Activated T-helper 1 cell treated with anti-CD3 and anti-CD28 coated beads, Interleukin-12 subunit alpha, Interleukin-12 subunit beta, Interleukin-2, Interleukin-4 antibody, amounts not matched to agents 30 ng/mL and 10 ng/mL and 1 ng/mL, durations not matched to agents 14 hours and 24 hours and 36 hours (primary cell): ENCODE measurements at places on chromosomes 7 and 10. TPM values are rescaled to one million over a fixed set of nuclear protein-coding genes. Genes with fewer than 3 reads are reported as not detected.

GRCh38 chr7:133481676-133482075 is 228.8 kb downstream of the EXOC4 start:
- DNase-seq, result no peak
- H3K4me3 ChIP-seq, result no peak overlapping the region
- no peaks in the 10 kb centered on the region for H3K27me3 ChIP-seq
- H3K36me3 ChIP-seq, result no peaks in the 10 kb centered on the region
- H3K27ac ChIP-seq, result no peak overlapping the region
- peaks cover 22% of the 10 kb centered on the region for H3K4me1 ChIP-seq

DNA sequence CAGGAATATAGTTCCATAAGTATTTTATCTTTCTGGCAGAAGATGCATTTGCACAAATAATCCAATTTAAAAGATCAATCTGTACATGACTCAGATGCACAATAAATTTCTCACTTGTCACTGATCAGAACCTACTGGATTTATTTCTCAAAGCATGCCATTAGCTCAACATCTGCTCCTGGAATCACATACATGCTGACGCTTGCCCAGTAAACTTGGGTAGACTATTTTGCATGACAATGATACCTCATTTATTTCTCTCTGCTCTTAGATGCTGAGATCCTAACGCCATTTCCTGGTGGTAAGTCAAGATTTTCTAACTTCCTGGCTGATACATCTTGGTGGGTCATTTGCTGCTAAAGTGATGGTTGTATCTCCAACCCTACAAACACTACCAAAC is 33.8 kb upstream of the C10orf120 start:
- no peak for DNase-seq
- H3K4me3 ChIP-seq, result no peak overlapping the region
- H3K27me3 ChIP-seq, result peaks cover 7% of the 10 kb centered on the region
- no peak overlapping the region for H3K27ac ChIP-seq

- H3K27ac ChIP-seq, result no peak overlapping the region
- H3K4me1 ChIP-seq, result peaks cover 7% of the 10 kb centered on the region
Observed at GRCh38 chr10:83917537-83918506, 221.5 kb upstream of the GHITM start.

GRCh38 chr10:97136756-97137155 is 49.0 kb downstream of the SLIT1 start:
- no peak overlapping the region for H3K27ac ChIP-seq
- DNase-seq, result no peak
- no peaks in the 10 kb centered on the region for H3K27me3 ChIP-seq
- no peaks in the 10 kb centered on the region for H3K36me3 ChIP-seq
- no peaks in the 10 kb centered on the region for H3K4me1 ChIP-seq

DNA sequence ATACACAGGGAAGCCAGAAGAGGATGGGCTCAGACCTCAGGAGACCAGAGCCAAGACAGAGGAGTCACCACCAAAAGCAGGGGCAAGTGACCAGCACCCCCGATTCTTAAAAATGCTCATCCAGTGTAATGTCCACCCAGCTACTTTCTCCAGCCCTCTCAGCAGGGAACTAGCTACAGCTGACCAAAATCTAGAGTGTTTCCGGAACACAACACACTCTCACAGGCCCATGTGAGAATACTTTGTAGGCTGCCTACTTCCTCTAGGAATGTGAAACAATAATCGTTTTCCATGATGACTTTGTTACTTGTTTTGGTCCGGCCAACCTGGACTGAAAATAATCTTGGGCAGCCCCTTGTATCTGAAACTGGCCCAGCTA is 14.5 kb downstream of the PSAP start:
- DNase-seq, result no peak
- no peak overlapping the region for H3K27ac ChIP-seq

The OR2A5 gene
- not detected in 2 replicates for total RNA-seq
